ENCODE measurements at places on chromosomes 7 and 10.

DNA sequence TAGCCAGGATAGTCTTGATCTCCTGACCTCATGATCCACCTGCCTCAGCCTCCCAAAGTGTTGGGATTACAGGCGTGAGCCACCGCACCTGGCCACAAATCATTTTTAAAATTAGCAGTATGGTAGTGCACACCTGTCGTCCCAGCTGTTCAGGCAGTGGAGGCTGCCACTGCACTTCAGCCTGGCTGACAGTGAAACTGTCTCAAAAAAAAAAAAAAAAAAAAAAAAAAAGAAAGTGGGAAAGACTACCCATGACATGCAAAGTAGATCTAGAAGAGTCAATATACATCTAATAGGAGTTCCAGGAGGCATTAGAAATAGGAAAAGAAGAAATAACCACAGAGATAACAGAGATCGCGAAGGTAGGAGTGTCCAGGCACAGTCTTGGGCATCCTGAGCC lies 3.2 kb downstream of the CSGALNACT2 start:
- DNase-seq: no peak

DNA sequence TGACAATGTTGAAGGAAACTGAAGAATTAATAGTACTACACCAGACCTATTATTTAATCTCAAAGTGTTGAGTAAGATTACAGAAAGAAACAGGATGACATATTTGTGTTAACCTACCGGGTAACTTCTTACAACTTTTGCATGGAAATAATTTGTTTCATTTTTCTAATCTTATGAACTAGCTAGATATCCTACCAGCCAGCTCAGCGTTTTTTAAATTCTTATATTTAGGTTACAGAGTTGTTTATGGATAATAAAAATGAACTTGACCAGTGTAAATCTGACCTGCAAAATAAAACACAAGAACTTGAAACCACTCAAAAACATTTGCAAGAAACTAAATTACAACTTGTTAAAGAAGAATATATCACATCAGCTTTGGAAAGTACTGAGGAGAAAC lies 37.0 kb downstream of the KIF11 start:
- no peak for DNase-seq

DNA sequence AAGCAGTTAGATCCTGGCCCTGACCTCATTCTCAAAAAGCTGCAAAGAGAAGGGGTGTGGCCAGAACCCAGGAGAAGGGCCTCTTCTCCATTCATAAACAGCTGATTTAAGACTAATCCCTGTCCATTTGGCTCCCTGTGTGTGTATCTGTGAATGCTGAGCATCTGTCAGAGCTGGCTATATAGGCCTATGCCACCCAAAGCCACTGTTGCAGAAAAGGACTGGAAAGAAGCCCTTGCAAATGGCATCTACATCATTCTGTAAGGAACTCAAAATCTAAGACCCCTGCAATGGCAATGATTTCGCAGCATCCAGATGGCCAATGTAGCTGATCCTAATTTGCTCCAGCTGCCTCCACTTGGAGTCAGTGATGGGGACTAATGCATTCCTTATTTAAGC lies 384.5 kb downstream of the KCNMA1 start:
- no peak for DNase-seq

GRCh38 chr10:5584895-5585516 lies 60.2 kb downstream of the CALML3 start:
- no peak for DNase-seq

DNA sequence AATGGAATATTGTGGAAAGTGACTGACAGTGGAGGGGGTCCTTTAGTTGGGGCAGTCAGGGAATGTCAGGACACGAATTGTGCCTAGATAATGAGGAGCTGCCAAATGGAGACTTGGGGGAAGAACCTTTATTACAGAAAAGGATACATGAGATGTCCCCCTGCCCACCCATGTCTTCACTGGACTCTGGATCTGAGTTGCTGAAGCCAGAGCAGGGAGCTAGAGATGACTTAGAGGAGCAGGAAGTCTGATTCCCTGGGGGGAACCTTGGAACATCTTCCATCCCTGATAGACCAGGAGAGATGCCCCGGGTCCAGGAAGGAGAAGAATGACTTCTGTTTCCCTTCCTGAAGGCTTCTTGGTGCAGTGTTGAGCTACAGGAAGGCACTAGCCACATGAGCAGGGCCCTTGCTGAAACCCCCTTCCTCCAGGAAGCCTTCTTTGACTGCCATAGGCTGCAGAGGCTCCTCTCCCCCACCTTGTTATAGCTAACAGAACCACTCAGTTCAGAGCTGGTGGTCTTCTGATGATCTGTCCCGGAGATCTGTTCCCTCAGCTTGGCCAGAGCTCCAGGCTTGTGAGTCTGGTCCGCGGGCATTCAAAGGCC lies 747 bp upstream of the NEURL1 start:
- DNase-seq: no peak

DNA sequence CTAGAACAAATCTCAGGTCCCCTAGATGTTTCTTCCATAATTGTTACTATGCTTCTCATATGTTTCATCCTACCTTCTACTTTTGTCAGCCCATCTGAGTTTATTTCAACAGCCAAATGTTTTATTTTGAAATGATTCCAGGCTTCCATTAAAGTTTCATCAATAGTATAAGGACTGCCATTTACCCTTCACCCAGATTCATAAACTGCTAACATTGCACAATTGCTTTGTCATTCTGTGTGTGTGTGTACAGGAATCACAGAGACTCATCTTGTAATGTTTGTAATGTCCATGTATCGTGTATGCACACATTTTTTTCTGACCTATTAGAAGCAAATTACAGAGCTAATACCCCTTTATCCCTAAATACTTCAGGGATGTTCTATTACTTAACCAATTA lies 25.5 kb downstream of the MMRN2 start:
- no peak for DNase-seq

DNA sequence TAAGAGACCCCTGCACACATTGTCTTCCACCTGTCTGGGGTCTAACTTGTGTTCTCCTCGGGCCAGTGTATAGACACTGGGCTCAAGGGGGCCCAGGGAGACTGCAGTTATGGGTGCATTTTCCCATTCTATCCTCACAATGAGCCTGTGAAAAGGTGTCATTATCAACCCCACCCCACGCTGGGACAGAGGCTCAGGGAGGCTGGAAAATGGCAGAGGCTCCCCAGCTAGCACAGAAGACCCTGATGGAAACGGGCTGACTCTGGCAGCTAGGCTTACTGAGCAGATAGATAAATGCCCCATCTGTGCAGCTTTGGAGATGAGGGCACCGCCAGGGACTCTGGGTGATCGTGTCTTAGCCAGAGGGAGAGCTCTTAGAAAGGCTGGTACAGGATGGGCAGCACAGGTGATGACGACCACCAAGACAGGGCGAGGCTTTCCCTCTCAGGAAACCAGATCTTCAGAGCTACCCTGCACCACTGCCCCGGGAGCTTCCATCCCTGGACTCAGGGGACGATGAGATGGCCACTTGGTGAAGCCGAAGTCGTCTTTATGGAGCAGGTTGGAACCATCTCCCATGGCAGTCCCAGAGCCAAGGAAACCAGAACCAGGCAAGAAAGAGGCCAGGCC lies 58.2 kb upstream of the CHST15 start:
- no peak for DNase-seq

DNA sequence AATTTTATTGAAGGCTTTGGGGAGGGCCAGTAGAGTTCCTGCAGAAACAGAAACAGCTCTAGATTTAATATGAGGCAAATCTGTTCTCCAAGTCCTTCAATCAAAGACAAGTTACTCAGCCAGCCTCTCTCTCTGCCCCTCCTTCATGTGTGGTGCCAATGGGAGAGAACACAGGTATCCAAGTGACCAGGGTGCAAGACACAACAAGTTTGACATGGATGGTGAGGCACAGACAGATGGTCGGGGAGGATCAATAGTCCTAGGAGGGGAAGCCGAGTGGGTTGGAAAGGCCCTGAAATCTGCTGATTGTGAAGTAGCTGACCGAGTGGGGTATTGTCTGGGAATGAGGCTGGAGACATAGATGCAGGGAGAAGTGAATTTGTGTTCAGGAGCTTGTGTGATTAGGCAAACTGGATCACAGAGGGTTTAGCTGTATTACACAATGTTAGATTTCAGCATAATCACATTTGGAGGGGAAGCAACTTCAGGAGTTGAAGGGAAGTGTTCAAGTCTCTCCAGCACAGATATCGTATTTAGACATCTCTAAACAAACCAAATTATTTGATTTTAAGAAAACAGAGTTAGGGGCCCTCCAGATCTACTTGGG lies 1.5 kb downstream of the GIMAP1 start:
- no peak for DNase-seq

- DNase-seq: no peak
Observed at GRCh38 chr7:15915686-15916293, 229.3 kb upstream of the MEOX2 start.

GRCh38 chr7:150363872-150364271 lies 4.8 kb upstream of the REPIN1 start:
- DNase-seq: no peak

GRCh38 chr10:63355682-63356081 lies 110.1 kb downstream of the JMJD1C start:
- no peak for DNase-seq

GRCh38 chr10:8061274-8062211 lies 7.1 kb downstream of the GATA3 start:
- peak; percentile 69 for DNase-seq

DNA sequence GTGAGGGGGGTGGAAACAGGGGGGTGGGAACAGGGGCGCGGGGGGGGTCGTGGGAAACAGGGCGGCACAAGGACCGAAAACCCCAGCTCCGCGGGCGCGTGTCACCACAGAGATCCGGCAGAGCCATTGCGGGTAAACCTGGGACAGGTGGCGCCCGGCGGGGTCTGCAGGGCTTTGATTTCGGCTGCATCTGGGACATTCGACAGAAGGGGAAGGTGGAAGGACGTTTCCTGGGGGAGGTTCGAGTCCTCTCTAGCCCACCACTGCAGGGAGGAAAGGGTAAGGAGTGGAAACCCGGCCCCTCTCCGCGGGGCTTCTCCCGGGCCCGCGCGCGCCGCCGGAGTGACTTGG lies 7.5 kb downstream of the NKX2-3 start:
- no peak for DNase-seq

- no peak for DNase-seq
Observed at GRCh38 chr7:4937411-4937810, 21.6 kb downstream of the MMD2 start.

DNA sequence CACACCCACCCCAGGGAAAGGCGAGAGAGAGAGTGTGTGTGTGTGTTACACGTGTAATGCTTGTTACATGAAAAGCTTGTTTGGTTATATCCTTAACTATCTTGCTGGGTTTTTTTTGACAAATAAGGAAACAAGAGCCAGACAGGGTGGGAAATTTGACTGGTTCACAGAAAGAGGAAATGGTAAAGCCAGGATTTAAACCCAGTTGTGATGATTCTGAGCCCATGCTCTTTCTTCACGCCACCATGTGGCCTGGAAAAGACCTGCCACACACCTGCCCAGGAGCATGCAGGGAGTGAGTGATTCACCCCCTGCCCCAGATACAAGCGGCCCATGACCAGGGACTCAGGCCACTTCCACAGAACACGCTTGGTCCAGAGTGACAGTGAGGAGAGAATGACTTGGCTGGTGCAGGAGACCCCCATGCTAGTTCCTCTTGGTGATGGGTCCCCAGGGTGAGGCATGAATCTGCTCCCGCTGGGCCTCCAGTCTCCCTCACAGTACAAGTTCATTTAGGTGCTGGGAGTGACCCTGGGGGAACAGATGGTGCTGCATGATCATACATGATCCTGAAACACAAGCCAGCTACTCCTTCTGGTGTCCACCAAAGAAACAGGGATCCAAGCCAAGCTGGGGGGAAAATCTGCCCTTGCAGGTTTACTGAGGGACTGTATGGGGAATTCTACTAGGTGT lies 21.0 kb upstream of the EIF5AL1 start:
- no peak for DNase-seq

DNA sequence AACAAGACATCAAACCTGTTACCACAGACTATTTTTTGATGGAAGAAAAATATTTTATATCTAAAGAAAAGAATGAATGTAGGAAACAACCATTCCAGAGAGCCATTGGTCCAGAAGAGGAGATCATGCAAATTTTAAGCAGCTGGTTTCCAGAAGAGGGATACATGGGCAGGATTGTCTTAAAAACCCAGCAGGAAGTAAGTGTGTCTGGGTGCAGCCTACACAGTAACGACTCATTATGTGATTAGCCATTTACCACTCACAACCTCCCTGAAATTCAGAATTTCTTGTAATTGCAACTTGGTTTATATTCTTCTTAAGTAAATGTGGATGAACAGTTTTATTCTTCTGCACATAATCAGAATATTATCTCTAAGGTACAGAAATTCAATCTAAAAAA lies 46.2 kb downstream of the NOC3L start:
- DNase-seq: no peak

GRCh38 chr7:74482629-74483401 lies 29.1 kb downstream of the GTF2IRD1 start:
- DNase-seq: no peak

DNA sequence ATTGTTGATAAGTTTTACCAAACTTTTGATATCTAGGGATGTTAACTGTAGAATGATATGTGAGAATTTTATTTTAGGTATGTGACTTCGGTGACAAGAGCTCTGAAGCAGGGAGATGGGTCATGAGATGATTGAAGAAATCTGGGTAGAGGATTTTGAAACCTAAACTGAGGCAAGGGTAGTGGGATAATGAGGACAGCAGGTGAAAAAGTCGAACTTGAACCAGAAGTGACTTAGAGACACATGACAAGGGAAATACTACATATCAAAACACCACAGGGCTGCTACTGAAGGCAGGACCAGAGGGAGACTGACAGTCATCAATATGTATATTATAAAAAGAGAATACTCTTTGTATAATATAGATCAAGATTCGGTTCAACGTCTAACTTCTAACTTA lies 113.2 kb downstream of the WDFY4 start:
- DNase-seq: no peak

GRCh38 chr7:25870574-25870973 lies 281.4 kb upstream of the NFE2L3 start:
- DNase-seq: no peak

- no peak for DNase-seq
Observed at GRCh38 chr10:6336016-6336415, 133.3 kb downstream of the PFKFB3 start.

- no peak for DNase-seq
Observed at GRCh38 chr10:11328264-11329061, 283.0 kb downstream of the USP6NL start.

- DNase-seq: no peak
Observed at GRCh38 chr7:140308060-140308459, 90.3 kb downstream of the SLC37A3 start.

- DNase-seq: no peak
Observed at GRCh38 chr10:46006219-46006618, 24.2 kb downstream of the NCOA4 start.

DNA sequence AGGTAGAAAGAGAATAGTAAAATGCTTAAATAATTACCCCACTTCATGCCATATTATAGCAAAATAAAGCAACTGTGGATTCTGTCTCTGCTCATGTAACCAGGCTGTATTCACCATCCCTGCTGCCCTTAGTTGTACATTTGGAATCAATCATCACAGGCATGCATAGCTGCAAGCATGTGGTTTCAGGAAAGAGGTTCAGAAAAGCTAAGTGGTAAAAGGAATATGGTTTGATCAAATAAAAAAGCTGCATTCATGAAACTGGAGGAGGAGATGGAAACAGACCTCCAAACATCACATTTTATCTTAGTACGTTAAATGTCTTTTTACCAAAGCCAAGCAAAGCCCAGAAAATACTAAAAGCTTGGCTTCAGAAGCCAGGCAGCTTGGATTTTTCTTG lies 81.3 kb downstream of the ADAM22 start:
- no peak for DNase-seq

GRCh38 chr7:29888006-29888405 lies 81.7 kb downstream of the WIPF3 start:
- DNase-seq: no peak

Measured in CD4-positive, alpha-beta T cell treated with Interleukin-21 for 1 hour (primary cell).